ENCODE measurements at places on chromosomes 1 and 21.

DNA sequence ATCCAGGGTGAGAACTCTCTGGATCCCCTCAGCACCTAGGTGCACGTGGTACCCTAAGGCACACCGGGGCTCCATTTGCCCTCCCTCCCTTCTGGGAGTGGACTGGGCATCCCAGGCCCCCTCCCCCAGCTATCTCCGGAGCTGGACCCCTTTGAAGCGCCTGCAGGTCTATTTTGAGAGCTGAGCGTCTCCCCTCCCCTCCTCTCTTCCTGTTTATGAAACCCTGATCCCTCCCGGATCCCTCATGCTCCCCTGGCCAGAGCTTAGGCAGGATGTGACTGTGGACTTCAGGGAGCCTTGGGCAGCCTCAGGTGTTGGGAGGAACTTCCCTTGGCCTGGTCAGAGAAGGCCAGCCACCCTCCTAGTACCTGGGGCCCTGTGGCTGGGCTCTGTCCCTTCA is 10.2 kb downstream of the RPS6KA1 start:
- no peak for DNase-seq

DNA sequence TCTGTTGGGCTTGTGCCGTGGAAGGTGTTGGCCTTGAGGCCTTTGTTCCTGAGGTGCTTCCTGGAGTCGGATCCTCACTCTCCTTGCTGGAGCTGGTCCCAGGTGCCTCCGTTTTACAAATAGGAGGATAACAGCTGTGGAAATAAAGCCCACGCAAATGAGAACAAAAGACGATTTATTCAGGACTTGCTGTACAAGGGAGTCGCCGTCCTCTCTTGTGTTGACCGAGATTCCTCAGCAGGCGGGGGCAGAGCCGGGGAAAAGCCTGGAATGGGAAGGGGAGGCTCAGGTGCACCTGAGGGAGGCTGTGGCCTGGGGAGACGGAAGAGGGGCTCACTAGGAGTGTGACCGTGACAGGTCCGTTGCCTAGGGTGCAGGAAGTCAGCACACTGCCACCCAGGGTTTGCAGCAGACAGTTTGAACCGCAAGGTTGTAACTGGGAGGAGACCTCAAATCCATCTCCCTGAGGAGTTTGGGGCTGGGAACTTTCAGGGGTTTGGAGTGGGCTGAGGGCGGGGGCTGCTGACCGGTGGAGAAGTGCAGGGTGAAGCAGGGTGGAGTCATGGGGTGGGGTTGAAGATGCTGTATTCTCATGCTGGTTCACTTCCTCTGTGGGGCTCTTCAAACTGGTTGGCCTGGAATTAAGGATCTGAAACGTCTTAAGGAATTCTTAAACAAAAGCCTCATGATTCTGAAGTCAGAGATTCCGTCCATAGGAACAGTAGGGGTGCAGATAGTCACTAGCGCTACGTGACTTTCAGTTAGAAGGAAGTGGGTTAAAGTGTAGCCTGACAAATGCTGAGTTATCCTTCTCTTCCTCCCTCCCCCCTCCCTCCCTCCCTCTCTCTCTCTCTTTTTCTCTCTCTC is 2.6 kb upstream of the CSTB start:
- peak; percentile 86 for DNase-seq

DNA sequence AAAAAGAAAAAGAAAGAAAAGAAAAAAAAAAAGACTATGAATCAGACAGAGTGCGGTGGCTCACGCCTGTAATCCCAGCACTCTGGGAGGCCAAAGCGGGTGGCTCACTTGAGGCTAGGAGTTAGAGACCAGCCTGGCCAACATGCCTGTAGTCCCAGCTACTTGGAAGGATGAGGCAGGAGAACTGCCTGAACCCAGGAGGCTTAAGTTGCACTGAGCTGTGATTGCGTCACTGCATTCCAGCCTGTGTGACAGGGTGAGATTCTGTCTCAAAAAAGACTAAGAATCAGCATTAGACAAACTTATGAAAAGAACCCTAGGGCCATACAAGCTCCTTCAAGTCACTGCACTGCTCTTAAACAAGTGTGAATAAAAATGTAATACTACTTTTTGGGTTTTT is 16.9 kb downstream of the PSMB4 start:
- no peak for DNase-seq

GRCh38 chr1:31782421-31783410 is 18.6 kb upstream of the ADGRB2 start:
- DNase-seq: no peak

- no peak for DNase-seq
Measured at GRCh38 chr1:110188035-110188618, 22.0 kb upstream of the KCNC4 start.

GRCh38 chr1:3885611-3886010 is 14.5 kb downstream of the C1orf174 start:
- no peak for DNase-seq

DNA sequence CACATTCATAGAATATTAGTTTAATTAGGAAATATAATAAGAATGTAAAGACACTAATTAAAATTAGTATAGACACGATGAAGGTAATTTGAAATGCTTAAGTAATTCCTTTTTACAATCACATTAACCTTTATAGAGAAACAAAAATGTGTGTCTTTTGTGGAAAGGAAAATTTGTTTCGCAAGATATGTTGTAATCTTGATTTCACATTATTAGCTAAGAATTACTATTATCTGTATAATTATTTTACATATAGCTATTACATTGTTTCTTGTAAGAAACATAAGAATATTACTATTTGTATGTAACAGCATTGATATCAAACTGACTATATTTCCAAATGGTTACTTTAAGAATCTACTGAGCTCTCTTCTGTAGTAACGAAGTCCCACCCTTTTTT is 111.2 kb downstream of the PTPRC start:
- DNase-seq: no peak

- peak; percentile 29 for DNase-seq
Measured at GRCh38 chr1:109040989-109041620, 797 bp downstream of the WDR47 start.

DNA sequence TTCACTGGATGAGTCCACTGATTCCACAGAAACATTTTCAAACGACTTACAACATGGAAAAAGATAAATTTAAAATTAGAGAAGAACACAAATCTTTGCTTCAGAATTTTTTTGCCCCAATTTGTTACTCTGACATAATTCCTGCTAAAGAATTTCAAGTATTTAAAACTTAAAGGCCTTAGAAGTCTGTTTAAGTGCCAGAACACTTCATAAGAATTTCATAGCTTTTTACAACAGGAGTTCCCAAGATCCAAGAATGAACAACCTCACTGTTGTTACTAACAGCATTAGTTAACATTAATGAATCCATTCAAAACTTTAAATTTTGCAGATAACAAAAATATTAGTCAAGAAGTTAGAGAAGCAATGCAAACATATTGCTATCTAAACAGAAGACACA is 31.7 kb downstream of the ARHGAP29 start:
- DNase-seq: no peak

DNA sequence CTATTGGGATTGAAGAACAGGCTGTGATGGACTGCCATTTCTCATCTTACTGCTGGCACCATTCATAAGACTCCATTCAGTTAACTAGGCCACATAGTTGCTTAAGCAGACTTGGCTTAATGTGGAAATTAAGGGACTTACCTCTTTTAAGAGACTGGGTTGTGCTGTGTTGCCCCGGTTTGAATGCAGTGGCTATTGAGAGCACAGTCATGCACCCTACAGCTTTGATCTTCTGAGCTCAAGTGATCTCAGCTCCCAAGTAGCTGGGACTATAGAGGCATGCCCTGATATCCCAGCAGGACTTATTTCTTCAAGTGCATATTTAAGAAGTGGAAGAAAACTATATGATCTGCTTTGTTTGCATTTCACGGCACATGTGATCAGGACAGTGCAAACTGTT is 181.1 kb downstream of the RASAL2 start:
- DNase-seq: no peak

DNA sequence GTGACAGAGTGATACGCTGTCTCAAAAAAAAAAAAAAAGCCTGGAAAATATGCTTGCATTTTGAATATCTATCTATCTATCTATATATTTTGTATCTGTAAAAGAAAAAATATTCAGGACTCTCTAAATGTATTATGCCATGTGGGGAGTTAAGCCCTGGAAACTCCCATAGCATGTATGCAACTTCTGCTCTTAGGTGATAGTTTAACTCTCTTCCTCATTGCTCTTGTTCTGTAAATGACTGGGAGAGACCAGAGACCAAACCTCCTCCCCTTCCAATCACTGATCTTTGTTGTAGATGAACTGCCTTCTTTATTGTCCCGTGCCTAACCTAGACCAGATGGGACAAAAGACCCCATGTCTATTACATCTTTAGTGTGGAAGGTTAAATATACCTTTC is 37.6 kb upstream of the CAMTA1 start:
- DNase-seq: peak; percentile 51

GRCh38 chr1:40709100-40709801 is 17.7 kb downstream of the NFYC start:
- peak; percentile 92 for DNase-seq

- no peak for DNase-seq
Measured at GRCh38 chr1:2158272-2158671, 36.3 kb downstream of the FAAP20 start.

DNA sequence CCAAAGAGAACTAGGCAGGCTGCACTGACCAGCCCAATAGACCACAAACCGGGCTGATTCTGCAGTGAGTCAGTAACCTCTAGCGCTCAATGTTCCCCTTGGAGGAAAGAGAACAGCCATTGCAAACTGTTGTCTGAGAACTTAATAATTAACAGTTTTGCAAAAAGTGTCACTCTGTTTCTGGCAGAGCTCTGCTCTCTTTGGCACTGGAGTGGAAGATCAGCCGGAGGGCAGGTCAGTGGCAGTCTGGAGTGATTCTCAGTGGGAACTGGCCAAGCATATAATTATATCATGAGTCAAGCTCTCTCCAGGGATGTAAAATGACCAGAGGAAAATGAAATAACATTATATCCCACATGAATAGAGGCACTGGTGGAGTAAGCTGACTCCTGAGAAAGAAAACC is 238.3 kb downstream of the HLX start:
- peak; percentile 54 for DNase-seq

- no peak for DNase-seq
Measured at GRCh38 chr1:907611-908451, 15.9 kb upstream of the SAMD11 start.

- no peak for DNase-seq
Measured at GRCh38 chr21:31290765-31291164, 53.3 kb downstream of the TIAM1 start.

- no peak for DNase-seq
Measured at GRCh38 chr1:178308438-178308837, 188.3 kb downstream of the CLEC20A start.

- no peak for DNase-seq
Measured at GRCh38 chr1:153560771-153561465, 4.7 kb downstream of the S100A2 start.

GRCh38 chr1:155596864-155597263 is 13.2 kb upstream of the MSTO1 start:
- no peak for DNase-seq

DNA sequence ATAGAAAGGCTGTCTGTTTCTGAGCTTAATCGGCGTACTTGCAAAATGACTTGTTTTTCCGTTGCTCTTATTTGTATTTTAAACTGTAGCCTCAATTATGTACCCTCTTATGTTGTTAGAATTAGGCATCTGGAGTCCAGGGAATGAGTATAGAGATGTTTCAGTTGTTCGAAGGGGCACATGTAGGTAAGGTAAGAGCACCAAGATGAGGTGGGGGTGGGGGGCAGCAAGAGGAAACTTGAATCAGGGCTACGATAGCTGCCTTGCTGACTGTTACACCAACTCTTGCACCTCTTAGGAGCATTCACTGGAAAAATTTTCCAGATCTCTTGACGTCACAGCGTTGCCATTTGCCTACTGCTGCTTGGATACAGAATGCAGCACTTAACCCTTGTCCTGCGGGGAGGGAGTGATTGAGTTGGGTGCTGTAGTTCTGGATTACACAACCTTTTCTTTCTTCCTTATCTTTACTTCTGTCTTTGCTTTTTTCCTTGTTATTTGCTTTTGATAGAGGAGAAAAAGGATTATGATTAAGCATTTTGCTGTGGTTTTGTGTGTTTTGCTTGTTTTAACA is 3.2 kb downstream of the ATP1B1 start:
- DNase-seq: peak; percentile 52

DNA sequence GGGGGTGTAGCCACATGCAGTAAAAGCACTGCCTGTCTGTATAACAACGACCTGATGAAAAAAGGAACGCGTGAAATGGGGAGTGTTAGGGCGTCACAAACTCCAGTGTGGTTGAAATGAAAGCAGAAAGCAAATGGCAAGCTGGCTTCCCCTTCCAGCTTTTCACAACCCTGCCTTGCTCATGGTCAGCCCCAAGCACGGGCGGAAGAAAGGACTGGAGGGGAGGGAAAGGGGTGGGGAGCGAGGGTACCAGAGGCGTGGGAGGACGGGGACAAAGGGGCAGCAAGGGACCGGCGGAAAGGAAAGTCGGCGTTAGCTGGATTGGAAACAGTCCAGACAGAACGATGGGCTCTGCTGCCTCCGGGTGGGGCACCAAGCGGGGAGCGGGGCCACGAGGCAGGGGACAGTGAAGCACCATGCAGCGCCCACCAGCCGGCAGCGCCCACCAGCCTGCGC is 9.6 kb downstream of the VPS26C start:
- peak; percentile 52 for DNase-seq

DNA sequence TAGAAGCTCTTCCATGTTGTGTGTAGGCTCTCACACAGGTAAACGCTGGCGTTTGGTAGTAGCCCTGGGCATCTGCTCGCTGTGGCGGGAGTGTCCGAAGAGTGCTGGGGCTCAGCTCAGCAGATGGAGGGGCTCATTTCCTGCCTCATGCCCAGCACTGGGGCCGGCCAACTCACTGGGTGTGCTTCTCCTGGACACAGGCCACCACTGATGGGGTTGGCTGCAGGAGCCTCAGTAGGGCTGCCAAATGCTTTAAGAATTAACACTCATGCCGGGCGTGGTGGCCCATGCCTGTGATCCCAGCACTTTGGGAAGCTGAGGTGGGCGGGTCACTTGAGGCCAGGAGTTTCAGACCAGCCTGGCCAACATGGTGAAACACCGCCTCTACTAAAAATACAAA is 20.9 kb downstream of the UQCRHL start:
- DNase-seq: no peak

GRCh38 chr1:189431447-189431846 is 1046.2 kb downstream of the BRINP3 start:
- DNase-seq: no peak

- no peak for DNase-seq
Measured at GRCh38 chr1:17576519-17576853, 37.0 kb downstream of the ARHGEF10L start.

DNA sequence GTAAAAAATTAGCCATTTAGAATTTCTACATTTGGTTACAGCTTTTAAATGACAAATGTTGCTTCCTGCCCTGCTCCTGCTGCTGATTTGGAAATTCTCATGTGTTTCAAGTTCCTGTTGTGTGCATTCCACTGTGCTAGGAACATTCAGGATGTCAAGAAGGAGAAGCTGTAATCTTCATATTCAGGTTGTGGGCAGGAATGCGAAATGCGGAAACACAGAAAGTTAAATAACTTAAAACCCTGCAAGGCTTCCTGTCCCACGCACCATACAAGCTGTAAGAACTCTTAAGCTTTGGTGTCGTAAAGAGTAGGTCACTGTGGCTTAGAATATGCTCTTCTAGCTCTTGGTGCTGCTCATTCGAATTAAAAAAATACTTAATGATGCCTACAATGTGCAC is 52.6 kb downstream of the S100B start:
- DNase-seq: peak; percentile 73
